CD4-positive, CD25-positive, alpha-beta regulatory T cell (primary cell): ENCODE measurements at places on chromosomes 4 and X. TPM values are rescaled to one million over a fixed set of nuclear protein-coding genes. Genes with fewer than 3 reads are reported as not detected.
A peak's percentile ranks its signal among the peaks of the same experiment; 100 is the strongest.

- no peak overlapping the region for H3K4me3 ChIP-seq
- H3K4me1 ChIP-seq: no peaks in the 10 kb centered on the region
- no peaks in the 10 kb centered on the region for H3K36me3 ChIP-seq
These were observed 107.1 kb upstream of the C1GALT1C1 start for GRCh38 chrX:120736989-120737388.

DNA sequence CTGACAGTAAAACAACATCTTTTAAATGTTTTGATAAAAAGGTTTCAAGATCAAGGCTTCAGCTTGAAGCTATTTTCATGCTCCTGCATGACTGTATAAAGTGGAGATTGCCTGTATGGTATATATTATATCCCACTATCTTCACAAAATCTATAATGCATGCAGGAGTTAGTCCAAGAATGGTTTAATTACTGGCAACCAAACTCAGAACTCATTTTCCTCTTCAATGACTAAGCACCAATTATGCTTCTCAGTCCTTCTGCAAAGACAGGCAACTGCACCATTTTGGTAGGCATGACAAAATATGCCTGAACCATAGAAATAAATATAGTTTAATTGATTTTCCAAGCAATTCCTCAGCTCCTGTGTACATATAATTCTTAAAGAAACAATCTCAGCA lies 54.5 kb downstream of the NPY5R start:
- H3K4me3 ChIP-seq: no peak overlapping the region

DNA sequence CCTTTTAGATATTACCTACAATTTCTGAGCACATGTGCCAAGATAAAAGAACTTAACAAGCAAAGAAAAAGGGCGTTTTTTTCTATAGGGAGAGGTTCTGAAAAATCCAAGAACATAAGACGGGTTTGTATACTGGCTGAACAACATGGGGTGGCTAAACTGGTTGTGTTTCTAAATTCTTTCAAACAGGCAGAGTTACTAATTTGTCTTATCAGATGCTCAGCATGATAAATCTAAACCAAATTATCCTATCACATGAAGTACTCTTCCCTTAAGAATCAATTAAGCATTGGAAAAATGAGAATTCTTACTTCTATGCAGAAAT lies 45.4 kb upstream of the PGM2 start:
- DNase-seq: no peak
- peak overlapping the region; percentile 26 for H3K4me3 ChIP-seq
- peaks cover 5% of the 10 kb centered on the region for H3K4me1 ChIP-seq

Gene TAF7L
- total RNA-seq: not detected

Gene NXF2B
- total RNA-seq: not detected

- no peaks in the 10 kb centered on the region for H3K36me3 ChIP-seq
- no peaks in the 10 kb centered on the region for H3K27me3 ChIP-seq
- H3K4me1 ChIP-seq: no peaks in the 10 kb centered on the region
- no peak overlapping the region for H3K4me3 ChIP-seq
These were observed 144.3 kb downstream of the NWD2 start for GRCh38 chr4:37388681-37389365.

- no peak for DNase-seq
- no peaks in the 10 kb centered on the region for H3K36me3 ChIP-seq
- H3K27ac ChIP-seq: no peak overlapping the region
- H3K27me3 ChIP-seq: peaks cover 2% of the 10 kb centered on the region
- H3K4me3 ChIP-seq: no peak overlapping the region
These were observed 72.9 kb upstream of the PDLIM3 start for GRCh38 chr4:185608185-185608584.
